ENCODE measurements at places on chromosomes 11 and 22. TPM values are rescaled to one million over a fixed set of nuclear protein-coding genes. Genes with fewer than 3 reads are reported as not detected.
A peak's percentile ranks its signal among the peaks of the same experiment; 100 is the strongest.

CCDC116 gene
- total RNA-seq, result 0.46 TPM

CEP126 gene
- total RNA-seq, result 3.3 TPM

WNT7B gene
- total RNA-seq, result not detected

RIN1 gene
- total RNA-seq, result 1.4 TPM

APLNR gene
- 4.2 TPM for total RNA-seq

CTSW gene
- not detected for total RNA-seq

RFPL3 gene
- not detected for total RNA-seq

MYBPC3 gene
- total RNA-seq, result not detected

C11orf97 gene
- total RNA-seq, result not detected

NELL1 gene
- 0.11 TPM for total RNA-seq

POU2AF2 gene
- total RNA-seq, result not detected

DNA sequence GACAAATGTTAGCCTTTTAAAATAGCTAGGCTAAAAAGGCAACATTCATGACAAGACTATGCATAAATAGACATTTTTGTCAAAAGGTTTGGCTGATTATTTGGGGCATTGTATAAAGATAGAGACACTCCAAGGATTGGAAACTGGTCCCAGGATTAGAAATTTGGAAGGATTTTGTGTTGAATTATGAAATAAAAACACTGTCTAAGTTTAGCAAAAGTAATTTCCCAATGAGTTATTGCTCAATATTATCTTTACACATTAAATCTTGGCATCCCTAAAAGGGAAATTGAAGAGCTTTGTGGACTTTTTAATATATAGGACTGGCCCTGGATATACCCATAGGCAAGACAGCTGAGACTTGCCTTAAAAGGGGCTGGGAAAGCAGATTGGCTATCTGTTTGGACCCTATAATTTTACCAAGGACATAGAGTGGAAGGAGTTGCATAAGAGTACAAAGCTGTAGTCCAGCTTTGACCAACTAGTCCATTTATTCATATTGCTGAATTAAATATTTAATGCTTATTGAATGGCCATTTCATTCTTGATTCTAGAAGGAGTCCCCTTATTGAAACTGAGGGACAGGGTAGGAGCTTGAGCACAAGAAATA lies 382.7 kb downstream of the METTL15 start:
- peaks cover 7% of the 10 kb centered on the region for H3K27me3 ChIP-seq
- H3K4me3 ChIP-seq, result no peak overlapping the region
- H3K4me1 ChIP-seq, result no peaks in the 10 kb centered on the region
- no peak overlapping the region for H3K27ac ChIP-seq
- DNase-seq, result no peak

- H3K27ac ChIP-seq, result no peak overlapping the region
- H3K27me3 ChIP-seq, result no peaks in the 10 kb centered on the region
- no peaks in the 10 kb centered on the region for H3K4me1 ChIP-seq
Observed at GRCh38 chr22:44883011-44883421, 126.8 kb downstream of the PHF21B start.

- DNase-seq, result no peak
- H3K27ac ChIP-seq, result no peak overlapping the region
- no peaks in the 10 kb centered on the region for H3K4me1 ChIP-seq
Observed at GRCh38 chr11:130042093-130042591, 27.6 kb upstream of the APLP2 start.

GRCh38 chr11:76234021-76234415 lies 27.7 kb upstream of the WNT11 start:
- no peak overlapping the region for H3K4me3 ChIP-seq
- no peaks in the 10 kb centered on the region for H3K36me3 ChIP-seq
- H3K27ac ChIP-seq, result no peak overlapping the region
- H3K4me1 ChIP-seq, result no peaks in the 10 kb centered on the region

DNA sequence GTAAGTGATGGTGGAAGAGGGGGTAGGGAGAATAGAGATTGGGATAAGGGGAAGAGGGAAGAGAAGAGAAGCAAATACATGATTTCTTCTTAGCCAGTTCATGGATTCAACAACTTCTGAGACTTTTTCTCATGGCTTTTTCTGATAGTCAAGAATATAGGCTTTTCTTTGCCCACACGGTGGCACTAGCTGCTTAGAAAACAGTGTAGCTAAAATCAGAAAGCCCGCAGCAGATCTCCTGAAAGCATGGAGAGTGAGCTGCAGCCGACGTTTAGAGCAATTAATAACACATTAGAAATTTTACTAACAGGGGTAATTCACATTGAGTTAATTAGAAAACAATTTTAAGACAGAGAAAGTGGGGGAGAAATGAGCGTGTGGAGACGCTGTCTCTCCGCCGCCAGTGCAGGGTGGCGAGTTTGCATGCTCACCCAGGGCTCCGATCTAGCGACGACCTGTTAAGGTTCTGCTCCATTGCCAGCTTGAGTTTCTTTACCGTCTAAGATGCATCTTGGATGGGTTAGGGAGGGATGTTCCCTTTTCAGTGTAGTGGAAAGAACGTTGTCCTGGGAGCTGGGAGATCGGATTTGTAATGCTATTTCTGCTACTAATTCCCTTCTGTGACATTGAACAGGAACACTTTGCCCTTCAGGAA lies 3.3 kb upstream of the RAG1 start:
- H3K27ac ChIP-seq, result no peak overlapping the region
- H3K4me1 ChIP-seq, result peaks cover 5% of the 10 kb centered on the region
- H3K36me3 ChIP-seq, result no peaks in the 10 kb centered on the region

DNA sequence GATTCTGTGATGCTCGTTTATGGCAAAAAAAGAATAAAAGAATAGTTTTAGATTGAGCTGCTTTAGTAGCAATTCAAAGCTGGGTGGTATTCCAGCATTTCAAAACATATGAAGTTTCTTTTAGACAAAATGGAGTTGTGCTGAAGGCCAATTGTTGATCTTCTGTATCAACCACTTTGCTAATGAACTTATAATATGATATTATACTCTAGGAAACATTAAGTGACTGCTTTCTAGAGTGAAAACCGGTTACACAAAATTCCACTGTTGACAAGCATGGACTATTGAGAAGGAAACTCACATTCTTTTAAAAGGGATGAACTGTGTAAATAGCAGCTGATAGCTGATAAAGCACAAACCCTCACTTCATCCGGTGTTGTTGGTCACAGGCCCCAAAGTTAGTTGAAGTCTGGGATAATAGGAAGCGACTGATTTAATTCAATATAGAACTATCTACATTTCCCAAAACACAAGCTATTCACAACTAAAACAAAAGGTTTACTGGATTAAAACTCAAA lies 255.1 kb downstream of the CADM1 start:
- no peak overlapping the region for H3K4me3 ChIP-seq
- DNase-seq, result no peak
- H3K27ac ChIP-seq, result no peak overlapping the region
- H3K4me1 ChIP-seq, result peaks cover 13% of the 10 kb centered on the region
- H3K27me3 ChIP-seq, result no peaks in the 10 kb centered on the region

GRCh38 chr11:60130496-60130895 lies 42.0 kb downstream of the MS4A2 start:
- no peak overlapping the region for H3K27ac ChIP-seq
- H3K36me3 ChIP-seq, result no peaks in the 10 kb centered on the region
- no peak overlapping the region for H3K4me3 ChIP-seq
- no peaks in the 10 kb centered on the region for H3K4me1 ChIP-seq
- H3K27me3 ChIP-seq, result no peaks in the 10 kb centered on the region

DNA sequence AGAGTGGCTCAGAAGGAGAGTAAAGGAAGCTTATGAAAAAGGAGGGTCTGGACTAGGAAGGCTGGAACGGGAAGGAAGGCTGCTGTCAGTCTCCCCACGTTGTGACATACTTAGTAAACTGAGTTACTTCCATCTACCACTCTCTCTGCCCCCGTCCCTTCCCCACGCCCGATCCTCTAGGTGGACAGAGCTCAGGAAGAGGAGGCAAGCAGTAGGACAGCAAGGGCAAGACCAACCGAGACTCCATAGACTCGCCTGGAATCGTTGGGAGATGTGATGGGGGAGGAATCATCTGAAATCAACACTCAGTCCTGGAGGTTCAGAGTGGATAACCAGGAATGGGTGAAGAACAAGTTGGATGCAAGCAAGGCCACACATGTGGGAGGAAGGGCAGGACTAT lies 240.7 kb downstream of the BUD13 start:
- no peak overlapping the region for H3K27ac ChIP-seq
- H3K4me1 ChIP-seq, result peaks cover 8% of the 10 kb centered on the region
- DNase-seq, result peak; percentile 24
- no peaks in the 10 kb centered on the region for H3K36me3 ChIP-seq
- H3K27me3 ChIP-seq, result no peaks in the 10 kb centered on the region
- H3K4me3 ChIP-seq, result no peak overlapping the region

DNA sequence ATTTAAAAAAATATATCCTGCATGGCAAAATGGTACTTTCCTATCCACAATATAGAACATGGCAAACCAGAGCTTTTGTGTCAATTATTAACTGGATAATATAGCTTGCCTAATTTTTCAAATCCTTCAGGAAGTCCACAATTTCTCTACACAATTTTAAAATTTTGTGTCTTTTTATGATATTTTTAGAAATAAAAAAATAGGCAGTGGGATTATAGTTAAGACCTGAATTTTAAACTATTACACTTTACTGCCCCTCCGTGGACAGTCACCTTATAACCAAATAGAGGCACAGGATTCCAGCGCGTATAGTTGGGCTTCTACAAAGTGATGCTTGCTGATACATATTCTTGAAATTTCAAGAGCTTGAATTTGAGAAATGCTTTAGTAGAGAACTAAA lies 2.1 kb upstream of the DMC1 start:
- no peak overlapping the region for H3K4me3 ChIP-seq
- no peaks in the 10 kb centered on the region for H3K36me3 ChIP-seq
- DNase-seq, result peak; percentile 65
- peaks cover 4% of the 10 kb centered on the region for H3K4me1 ChIP-seq

DNA sequence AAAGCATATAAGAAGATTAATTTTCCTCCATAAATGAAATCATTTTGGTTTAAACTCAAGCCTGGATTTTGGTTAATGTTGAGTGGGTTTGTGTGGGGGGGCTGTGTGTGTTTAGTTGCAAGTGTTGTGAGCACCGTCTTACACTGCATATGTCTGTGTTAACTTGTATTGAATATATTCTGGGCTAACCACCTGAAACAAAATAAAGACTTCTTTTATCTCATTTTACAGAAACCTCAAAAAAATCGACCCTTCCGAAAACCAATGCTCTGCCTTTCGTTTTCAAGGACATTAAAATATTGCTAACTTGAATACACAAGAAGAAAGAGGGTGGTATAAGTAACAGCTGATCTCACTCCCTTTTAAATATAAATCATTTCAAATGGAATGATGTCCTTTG lies 192.2 kb upstream of the BLID start:
- DNase-seq, result no peak
- H3K27ac ChIP-seq, result no peak overlapping the region
- no peak overlapping the region for H3K4me3 ChIP-seq
- H3K36me3 ChIP-seq, result no peaks in the 10 kb centered on the region
- peaks cover 5% of the 10 kb centered on the region for H3K4me1 ChIP-seq
- peaks cover 10% of the 10 kb centered on the region for H3K27me3 ChIP-seq

DNA sequence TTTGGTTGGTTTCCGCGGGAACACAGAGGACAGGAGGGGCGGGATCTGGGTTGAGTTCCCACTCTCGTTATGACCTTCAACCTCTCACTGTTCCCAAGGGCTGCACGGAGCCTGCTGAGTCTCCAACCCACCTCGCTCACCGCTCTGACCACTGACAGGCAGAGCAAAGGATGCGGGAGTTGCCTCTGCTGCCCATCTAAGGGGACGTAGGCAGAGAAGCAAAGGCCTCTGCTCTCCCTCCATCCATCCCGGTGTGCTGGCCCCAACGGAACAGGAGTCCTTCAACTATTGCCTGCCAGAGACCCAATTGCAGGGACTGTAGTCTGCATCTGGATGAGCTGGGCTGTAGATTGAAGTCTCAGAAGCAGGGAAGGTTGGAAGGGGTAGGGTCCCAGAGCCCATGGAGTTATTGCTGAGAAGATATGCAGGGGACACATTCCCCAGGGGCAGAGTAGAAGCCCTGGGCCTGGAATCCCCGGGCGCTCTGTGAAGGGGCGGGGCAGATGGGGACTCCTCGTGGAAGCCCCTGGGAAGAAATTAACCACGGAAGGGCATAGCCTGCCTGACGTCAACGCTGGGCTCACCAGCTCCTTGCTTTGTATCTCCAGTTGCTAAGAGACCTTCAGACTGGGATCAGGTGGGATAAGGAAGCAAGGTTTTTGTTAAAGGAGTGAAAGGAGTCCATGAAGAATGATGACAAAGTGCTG lies 12.7 kb upstream of the FXYD2 start:
- no peaks in the 10 kb centered on the region for H3K27me3 ChIP-seq
- H3K4me1 ChIP-seq, result no peaks in the 10 kb centered on the region
- DNase-seq, result peak; percentile 47
- H3K36me3 ChIP-seq, result peaks cover 28% of the 10 kb centered on the region
- H3K27ac ChIP-seq, result no peak overlapping the region

DNA sequence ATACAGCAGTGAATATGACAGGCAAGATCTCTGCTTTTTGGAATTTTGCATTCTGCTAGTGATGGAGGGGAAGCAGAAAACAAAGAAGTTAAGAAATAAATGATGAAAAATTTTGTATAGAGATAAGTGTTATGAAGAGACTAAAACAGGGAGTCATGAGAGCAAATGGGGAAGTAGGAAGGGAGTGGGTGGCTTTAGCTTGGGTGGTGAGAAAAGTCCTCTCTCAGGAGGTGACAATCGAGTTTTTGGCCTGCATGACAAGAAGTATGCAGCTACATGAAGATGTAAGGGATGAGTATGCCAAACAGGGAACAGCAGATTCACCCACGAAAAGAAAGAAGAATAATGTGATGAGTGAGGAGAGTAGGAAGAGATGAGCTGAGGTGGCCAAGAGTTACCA lies 80.7 kb upstream of the MPPED2 start:
- no peak overlapping the region for H3K27ac ChIP-seq
- no peaks in the 10 kb centered on the region for H3K4me1 ChIP-seq
- H3K27me3 ChIP-seq, result no peaks in the 10 kb centered on the region
- H3K4me3 ChIP-seq, result no peak overlapping the region
- DNase-seq, result no peak
- H3K36me3 ChIP-seq, result no peaks in the 10 kb centered on the region

GRCh38 chr11:33670250-33671011 lies 30.2 kb downstream of the C11orf91 start:
- H3K27me3 ChIP-seq, result no peaks in the 10 kb centered on the region
- no peaks in the 10 kb centered on the region for H3K36me3 ChIP-seq
- no peak overlapping the region for H3K27ac ChIP-seq
- H3K4me1 ChIP-seq, result no peaks in the 10 kb centered on the region

- H3K4me3 ChIP-seq, result no peak overlapping the region
- peak; percentile 35 for DNase-seq
- H3K36me3 ChIP-seq, result no peaks in the 10 kb centered on the region
- no peak overlapping the region for H3K27ac ChIP-seq
Observed at GRCh38 chr11:2267306-2267850, 3.0 kb downstream of the ASCL2 start.

GRCh38 chr11:33774736-33775466 lies 581 bp upstream of the FBXO3 start:
- H3K27me3 ChIP-seq, result peaks cover 35% of the 10 kb centered on the region
- H3K36me3 ChIP-seq, result no peaks in the 10 kb centered on the region

GRCh38 chr22:39962071-39962470 lies 1.9 kb downstream of the TMA7B start:
- no peaks in the 10 kb centered on the region for H3K27me3 ChIP-seq
- no peaks in the 10 kb centered on the region for H3K36me3 ChIP-seq
- DNase-seq, result no peak
- no peak overlapping the region for H3K4me3 ChIP-seq
